ENCODE measurements at places on chromosomes 3 and 15.
A peak's percentile ranks its signal among the peaks of the same experiment; 100 is the strongest.

DNA sequence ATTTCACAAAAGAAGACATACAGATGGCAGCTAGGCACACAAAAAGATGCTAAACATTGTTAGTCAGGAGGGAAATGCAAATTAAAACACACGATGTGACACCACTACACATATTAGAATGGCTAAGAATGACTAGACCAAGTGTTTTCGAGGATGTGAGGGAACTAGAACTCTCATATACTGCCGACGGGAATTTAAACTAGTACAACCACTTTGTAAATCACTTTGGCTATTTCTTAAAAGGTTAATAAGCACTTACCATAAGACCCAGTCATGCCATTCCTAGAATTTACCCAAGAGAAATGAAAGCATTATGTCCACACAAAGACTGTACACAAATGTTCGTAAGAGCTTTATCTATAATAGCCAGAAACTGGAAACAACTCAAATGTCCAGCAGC, 5.6 kb downstream of the CEP70 start:
- no peak for DNase-seq

GRCh38 chr3:48429960-48430707, at the start of gene PLXNB1:
TSS of gene PLXNB1 (minus strand) at chr3:48430086. CDS start at chr3:48424611, 5,475 bp downstream.
- peak; percentile 86 for DNase-seq

- DNase-seq = no peak
Measured at GRCh38 chr3:178967177-178967532, 104.5 kb downstream of the ZMAT3 start.

GRCh38 chr3:124059580-124059979, 67.7 kb upstream of the ROPN1 start:
- no peak for DNase-seq

DNA sequence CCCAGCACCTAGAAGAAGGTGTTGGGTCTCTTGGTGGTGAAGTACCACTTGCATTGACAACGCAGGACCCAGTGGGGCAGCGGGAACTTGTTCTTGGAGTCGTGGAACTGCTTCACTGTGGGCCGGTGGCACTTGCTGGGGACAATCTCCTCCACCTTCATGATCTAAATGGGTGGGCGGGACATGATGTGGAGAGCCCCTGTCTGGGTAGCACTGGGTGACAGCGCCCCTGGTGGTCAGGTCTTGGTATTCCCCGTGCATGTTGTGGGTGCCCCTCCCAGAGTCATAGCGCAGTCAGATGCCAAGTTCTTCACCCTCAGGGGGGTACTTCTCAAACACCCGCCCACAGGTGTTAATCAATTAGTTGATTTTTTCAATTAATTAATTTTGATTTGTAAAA, 60.2 kb downstream of the AGBL1 start:
- DNase-seq = peak; percentile 71

GRCh38 chr15:64209680-64210334, 47.0 kb upstream of the PPIB start:
- no peak for DNase-seq

DNA sequence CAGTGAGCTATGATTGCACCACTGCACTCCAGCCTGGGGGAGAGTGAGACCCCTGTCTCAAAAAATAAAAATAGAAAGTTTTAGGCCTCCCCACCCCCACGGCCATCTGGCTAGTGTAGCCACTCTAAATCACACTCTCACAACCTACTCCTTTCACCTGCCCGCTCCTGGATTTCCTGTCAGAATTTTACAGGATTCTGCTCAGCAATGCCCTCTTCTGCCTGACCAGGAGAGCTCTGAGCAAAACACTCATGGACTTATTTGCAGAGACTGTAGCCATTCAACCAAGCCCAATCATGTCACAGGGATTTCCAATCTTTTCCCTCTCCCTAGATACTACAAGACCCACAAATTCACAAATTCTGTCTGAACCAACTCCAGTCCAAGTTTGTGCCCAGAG, 242.6 kb upstream of the TPRG1 start:
- peak; percentile 49 for DNase-seq

DNA sequence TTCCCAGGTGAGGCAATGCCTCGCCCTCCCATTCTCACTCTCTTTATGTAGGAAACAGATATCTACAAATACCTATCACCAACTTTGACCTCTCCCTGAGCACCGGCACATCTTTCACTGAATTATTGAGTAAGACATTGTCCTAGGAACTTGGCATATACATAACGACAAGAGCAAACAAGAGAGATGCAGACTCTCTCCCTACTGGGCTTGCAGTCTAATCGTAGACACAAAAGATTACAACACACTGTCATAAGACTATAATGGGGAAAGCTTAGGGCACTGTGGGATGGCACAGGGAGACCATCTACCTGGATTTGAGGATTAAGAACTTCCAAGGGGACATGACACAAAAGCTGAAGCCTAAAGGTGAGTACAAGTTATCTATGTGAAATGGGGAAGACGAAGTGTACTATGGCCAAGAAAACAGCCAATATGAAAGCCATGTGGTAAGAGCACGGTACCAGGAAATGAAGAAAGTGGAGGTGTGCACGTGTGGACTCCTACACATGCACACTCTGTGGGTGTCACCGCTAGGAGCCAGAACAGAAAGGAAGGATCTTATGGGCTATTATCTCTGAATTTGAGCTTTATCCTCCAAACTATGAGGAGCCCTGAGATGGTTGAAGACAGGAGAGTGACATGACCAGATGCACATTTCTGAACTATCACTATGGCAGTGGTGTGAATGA, 218.8 kb upstream of the STRIT1 start:
- no peak for DNase-seq

GRCh38 chr3:141763088-141763750, at the start of gene GRK7:
TSS of gene GRK7 (plus strand) at chr3:141763408. CDS start at chr3:141778285, 14,877 bp downstream.
- DNase-seq = no peak

DNA sequence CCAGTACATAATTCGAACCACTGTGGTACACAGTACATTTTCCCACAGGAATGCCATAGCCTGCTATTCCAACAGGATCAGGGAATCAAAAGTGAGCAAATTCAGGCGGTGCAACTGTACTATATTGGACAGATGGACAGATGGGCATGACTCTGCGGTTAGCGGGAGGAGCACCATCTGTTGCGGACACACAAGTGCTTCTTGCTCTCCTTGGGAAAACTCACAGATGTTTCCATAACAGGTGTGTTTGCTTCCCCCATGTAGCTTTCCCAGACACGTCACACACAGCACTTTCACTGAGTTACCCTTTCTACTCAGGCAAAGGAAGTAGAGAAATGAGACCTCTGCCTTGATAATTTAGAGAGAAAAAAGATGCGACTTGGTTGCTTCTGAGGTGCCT, 325.1 kb upstream of the THBS1 start:
- DNase-seq = no peak

DNA sequence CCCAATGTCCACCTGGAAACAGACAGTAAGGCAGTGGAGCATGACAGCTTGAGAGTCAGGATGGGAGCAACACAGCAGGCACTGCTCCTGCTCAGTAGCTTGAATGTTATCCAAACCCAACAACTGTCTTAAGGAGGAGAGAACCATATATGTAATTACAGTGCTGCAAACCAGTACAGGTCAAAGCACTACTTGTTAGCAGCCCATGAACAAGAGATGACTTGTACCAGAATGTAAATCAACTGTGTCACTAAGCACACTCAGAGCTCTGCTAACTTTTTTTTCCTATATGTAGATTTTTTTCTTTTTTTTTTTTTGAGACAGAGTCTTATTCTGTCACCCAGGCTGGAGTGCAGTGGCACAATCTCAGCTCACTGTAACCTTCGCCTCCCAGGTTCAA, 87.1 kb downstream of the ANO10 start:
- no peak for DNase-seq

GRCh38 chr3:56800832-56801661, 702 bp downstream of the ARHGEF3 start:
- DNase-seq = no peak

DNA sequence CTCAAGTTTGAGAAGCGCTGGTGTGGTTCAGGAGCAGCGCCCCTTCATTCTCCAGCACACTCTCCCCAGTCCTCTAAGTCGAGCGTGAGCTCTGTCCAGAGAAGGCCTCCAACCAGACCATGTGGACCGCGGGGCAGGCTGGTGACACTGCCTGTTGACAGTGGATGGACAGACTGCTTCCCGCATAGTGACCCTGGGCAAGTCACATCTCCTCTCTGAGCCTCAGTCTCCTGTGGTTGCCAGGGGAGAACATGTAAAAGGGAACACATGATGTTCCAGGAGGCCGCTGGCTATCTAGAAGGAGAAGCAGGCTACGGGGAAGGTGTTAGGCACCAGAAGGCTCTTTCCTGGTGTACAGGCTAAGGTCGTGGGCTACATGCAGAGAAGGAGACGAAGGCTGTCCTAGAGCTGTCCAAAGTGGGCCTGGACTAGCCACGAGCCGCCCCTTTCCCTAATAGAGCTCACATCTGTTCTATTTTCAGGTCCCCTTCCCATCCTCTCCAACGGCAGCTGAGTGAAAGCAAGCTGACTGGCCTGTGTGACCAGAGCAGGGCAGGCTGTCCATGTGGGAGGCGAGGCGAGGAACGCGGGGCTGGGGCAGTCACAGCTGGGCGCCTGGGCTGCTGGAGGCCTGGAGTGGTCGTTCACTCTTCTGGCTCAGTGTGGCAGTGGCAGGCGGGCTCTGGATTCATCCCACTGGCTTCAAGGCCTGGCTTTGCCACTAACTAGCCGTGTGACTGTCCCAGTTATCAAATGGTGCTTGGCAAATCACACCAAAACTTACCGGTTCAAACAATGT, 11.1 kb downstream of the ISG20 start:
- DNase-seq = no peak

DNA sequence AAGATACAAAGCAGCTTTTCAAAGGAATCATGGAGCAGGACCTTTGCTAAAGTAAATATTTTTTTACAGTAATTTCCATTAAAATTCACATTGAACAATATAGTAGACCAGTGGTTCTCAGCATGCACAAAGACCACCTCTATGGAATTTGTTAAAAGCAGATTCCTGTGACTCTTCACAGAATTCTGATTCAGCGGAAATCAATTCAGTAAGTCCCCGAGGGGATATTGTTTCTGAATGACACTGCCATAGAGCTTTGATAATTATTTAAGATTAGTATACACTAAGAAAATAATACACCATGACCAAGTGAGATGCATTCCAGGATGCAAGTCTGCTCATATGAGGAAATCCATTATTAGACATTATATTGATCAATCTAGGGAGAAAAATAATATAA, 161.9 kb upstream of the TNIK start:
- no peak for DNase-seq

- DNase-seq = no peak
Measured at GRCh38 chr3:13140596-13140995, 67.4 kb upstream of the IQSEC1 start.

DNA sequence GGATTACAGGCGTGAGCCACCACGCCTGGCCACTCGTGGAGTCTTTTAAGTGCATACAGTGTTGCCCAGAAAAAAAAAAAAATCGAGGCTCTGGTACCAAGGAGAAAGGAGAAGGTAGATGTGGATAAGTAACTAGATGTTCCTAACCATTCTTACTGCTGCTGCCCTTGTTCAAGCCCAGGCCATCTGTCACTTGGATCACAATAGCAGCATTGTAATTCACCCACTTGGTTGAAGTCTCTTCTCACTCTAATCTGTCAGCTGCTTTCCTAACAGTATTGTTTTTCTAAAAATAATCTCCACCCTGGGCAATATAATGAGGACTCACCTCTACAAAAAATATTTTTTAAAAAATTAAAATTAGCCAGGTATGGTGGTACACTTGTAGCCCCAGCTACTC, 58.0 kb upstream of the CRTC3 start:
- no peak for DNase-seq

DNA sequence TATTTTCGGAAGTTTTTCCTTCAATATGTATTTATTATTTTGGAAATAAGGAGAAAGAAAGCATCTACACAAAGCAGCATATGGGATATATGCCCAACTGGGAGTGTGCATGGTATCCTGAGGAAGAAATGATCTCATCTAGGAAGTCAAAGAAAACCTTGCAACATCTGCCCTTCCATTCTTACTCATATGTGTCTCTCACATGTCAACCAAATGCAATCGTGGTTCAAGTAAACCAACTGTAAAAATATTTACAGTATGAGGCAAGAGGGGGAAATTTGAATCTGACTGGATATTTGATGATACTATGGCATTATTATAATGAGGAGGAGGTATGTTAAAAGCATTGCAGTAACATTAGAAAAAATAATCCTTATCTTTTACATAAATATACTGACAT, 3.2 kb upstream of the SCG3 start:
- no peak for DNase-seq

DNA sequence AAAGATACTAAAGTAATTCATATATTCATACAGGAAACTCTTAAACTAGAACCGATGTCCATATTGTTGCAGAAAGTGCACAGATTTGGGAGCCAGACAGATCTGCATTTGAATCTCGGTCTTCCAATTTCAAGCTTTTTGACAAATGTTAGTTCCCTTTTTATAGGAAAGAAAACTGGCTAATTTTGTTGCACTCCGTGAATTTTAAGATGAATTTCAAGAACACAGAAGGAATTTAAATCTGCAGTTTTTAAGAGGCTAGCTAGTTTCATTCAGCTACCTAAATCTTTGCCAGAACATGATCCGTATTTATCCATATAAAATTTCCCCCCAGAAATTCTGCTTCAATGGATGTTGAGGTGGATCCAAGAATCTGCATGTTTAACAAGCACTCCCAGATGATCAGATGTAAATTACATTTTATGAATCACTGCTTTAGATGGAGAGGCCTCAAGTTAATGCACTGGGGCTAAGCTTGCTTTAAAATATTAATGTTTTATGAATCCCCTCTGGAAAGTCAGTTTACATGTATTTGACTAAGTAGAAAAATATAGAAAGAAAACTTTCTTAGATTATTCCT, 1296.3 kb upstream of the CADM2 start:
- DNase-seq = no peak

DNA sequence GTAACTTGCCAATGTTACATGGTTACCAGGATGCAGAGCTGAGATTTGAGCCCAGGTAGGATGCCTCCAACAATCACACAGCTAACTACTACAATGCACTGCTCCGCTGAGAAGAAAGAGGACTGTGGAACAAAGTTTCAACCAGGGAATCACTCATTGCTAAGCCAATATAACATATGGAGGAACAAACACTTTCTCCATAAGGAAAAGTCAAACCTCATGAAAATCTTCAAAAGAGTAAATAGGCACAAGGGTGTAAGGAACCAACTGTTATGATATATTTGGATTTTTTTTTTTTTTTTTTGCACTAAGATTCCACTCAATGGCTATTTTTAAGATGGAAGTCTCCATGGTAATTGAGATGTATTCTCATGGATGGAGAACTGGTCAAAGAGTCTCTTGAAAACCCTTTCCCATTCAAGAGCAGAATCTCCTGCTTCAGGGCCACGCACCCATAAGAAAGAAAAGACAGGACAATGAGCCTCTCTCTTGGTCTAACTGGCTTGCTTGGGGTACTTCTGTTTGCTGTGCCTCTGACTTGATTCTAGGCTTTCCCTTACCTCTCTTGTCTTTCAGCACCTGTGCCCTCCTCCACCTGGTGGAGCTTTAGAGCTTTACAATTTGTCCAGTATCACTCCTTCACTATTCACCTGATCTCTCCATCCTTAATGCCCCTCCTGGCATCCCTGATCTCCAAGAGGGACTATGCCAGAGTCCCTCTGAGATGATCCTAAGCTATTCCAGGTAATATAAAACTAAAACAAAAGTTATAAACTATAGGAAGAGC, 252.8 kb downstream of the NTRK3 start:
- DNase-seq = peak; percentile 24
